ENCODE measurements at places on chromosomes 7 and 10.

DNA sequence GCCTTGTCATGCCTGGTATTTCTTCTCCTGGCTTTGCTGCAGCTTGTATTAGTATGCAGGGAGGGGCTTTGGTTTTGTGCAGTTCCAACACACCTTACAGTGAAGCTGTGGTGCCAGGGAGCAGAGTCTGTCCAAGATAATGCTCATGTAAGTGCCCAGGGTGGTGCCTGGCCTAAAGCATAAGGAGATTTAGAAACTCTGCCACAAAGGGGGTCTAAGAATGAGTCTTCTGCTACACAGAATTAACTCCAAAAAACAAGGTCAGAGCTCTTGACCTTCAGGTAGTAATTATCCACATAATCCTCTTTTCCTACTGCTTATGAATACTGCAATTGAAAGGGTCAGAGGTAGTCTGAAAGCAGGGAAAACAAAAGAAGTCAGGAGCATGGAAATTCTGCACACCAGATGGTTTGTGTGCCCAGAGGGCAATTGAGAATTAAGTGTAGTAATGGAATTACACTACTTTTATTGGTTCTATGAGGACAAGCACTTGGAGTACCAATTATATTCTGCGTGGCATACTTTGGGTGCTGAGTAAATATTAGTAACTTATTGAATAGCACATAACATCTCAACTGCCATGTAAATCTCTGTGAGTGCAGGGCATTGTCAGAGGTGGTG, 121.5 kb downstream of the KAT6B start:
- no peak for DNase-seq

DNA sequence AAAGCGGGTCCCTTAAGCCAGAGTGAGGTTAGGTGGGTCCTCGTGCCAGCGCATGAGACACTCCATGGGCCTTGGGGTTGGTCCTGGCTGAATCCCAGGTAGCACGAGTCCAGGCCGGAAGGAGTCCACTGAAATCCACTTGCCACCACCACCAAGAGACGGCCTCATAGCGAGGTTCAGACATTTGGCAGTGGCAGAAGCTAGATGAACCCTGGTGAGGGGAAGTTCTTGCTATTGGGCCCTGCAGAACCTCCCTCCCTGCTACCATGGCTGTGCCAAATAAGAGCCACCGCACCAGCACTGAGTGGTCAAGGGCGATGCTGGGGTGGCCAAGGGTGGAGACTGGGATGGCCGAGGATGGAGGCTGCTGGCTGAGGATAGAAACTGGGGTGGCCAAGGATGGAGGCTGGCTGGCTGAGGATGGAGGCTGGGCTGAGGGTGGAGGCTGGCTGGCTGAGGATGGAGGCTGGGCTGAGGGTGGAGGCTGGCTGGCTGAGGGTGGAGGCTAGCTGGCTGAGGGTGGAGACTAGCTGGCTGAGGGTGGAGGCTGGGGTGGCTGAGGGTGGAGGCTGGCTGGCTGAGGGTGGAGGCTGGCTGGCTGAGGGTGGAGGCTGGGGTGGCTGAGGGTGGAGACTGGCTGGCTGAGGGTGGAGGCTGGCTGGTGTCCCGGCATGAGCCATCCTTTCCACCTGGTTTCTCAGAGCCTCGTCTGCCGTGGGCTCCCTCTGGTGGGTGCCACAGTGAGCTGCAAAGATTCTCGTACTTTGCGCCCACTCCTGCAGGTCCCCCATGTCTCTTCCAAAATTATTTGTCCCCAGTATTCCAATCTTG, 88.2 kb downstream of the ELFN1 start:
- DNase-seq, result peak; percentile 45

GRCh38 chr7:11171569-11172192, 198.0 kb downstream of the PHF14 start:
- peak; percentile 13 for DNase-seq

DNA sequence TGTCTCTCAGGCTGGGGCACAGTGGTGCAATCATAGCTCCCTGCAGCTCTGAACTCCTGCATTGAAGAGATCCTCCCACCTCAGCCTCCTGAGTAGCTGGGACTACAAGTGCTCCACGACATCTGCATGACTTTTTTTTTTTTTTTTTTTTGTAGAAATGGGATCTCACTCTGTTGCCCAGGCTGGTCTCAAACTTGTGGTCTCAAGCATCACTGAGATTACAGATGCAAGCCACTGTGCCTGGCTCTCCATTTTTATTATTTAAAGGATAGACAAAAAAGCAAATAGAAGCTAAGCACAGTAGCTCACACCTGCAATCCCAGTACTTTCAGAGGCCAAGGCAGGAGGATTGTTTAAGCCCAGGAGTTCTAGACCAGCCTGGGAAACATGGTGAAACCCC, 13.0 kb upstream of the KCTD7 start:
- no peak for DNase-seq

GRCh38 chr10:35574924-35575352, 30.2 kb upstream of the GJD4 start:
- peak; percentile 90 for DNase-seq

DNA sequence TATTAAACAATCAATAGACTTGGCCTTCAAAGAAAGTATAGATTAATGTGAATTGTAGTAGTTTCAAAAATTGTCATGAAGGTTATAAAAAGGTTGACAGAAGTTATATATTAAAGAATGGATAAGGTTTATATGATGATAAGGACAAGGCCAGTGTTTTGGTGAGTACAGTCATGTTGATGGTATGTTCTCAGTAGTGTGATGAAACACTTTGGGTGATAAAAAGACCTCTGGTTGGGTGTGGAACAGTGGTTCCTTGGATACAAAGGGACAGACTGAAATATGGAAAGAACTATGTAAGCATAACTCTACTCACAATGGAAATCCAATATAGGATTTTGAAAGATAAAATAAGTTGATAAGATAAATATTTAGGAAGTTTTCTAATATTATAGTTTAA, 866.3 kb downstream of the ANKRD7 start:
- no peak for DNase-seq

GRCh38 chr7:44599222-44599621, 7.2 kb upstream of the OGDH start:
- DNase-seq, result no peak

- DNase-seq, result no peak
Observed at GRCh38 chr7:137258552-137258951, 85.0 kb downstream of the PTN start.

DNA sequence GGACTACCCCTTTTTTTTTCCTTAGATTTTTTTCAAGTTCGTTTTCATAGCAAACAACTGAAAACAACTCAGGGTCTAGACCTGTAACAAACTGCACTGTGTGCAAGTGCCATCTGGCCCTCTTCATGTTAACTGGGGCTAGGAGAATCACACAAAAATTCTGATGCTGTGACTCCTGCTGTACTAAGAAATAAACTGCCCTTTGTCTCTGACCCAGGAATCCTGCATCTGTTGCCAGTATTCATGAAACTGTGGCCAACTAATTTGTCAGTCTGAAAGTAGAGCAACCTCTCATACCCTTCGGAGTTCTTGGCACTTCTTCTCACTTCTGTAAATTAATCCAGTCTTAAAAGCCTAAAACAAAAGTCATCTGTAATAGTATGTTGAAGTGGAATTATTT, 218.4 kb upstream of the PCDH15 start:
- no peak for DNase-seq

DNA sequence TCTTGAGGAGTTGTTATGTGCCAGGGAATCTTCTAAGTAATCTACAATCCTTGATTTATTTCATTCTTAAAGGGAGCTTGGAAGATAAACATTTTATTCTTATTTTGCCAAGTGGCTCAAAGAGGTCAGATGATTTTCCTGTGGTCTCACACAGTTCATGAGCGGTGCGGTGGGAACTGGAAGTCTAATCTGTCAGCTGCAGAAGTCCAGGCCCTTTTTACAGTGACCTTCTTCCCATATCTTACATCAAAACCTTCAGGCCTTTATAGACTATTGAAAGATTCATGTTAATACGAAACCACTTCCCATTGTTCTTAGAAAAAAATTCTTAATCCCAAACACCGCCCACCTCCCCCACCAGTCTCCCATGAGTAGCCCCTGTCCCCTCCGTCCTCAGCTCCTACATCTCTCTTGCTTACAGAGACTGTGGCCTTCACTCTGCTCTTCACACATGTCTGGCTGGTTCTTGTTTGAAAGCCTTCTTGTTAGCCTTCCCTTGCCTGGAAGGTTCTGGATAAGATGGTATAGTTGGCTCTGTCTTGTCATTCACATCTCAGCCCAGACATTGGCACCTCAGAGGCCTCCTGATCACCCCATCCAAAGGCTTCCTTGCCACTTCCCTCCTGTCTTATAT, 61.5 kb downstream of the ITGA8 start:
- DNase-seq, result no peak
